ENCODE measurements at places on chromosomes 5 and 9.
A peak's percentile ranks its signal among the peaks of the same experiment; 100 is the strongest.

- no peak for DNase-seq
These were observed 684 bp upstream of the MED7 start for GRCh38 chr5:157143127-157143971.

DNA sequence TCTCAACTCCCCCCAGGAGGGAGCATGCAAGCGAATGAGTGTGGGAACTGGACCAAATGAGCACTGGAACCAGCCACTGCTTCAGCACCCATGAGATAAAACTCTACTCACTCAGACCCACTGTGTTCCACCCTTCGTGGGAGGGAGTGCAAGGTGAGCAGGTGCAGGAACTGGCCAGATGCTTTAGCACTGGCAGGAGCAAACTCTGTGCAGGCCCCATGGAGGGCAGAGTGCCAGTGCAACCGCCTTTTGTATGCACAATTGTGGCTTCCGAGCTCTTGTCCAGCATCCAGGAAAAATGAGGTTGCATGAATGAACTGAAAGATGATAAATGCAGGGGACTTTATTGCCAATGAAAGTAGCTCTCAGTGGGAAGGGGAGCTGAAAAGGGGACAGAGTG lies 67.4 kb upstream of the CCDC112 start:
- no peak for DNase-seq

DNA sequence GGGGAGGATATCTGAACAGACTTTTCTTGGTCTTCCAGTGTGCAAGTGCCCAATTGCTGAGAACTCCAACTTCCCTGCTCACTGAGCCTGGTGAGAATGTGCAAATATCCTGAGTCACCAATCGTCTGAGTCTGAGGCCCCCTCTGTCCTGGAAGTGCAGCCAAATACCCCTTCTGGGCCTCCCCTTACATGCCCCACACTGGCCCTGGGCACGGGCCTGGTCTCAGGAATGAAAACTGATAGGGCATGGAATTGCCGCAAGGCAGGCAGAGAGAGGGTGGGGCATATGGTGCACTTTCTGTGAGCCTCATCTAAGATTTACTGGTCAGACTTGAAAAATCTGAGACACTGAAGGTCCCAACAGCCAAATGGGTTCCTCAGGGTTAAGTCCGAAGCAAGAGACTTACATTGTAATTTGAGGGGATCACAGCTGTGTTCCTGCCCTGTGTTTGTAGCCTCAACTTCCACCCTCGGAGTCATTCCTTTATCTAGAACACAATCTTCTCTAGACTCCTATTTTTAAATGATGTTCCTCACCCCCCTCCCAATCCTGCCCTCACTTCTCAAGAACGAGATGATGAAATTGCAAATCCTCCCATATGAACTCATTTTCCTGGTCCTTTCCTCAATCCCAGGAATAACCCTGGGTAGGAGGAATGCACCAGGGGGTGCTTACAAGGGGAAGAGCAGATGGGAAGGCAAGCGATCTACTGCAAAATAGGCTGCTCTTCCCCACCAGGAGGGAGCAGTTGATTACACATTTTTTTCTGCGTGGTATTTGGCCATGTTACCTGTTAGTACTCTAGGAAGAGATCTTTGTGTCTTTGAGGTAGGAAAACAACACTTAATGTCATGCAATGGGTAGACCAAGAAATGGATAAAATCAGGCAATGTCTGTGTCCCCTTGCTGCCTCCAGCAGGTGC lies 34.6 kb upstream of the ARHGAP26 start:
- DNase-seq: no peak

GRCh38 chr5:113226116-113226736 lies 208.6 kb downstream of the TSSK1B start:
- DNase-seq: no peak

DNA sequence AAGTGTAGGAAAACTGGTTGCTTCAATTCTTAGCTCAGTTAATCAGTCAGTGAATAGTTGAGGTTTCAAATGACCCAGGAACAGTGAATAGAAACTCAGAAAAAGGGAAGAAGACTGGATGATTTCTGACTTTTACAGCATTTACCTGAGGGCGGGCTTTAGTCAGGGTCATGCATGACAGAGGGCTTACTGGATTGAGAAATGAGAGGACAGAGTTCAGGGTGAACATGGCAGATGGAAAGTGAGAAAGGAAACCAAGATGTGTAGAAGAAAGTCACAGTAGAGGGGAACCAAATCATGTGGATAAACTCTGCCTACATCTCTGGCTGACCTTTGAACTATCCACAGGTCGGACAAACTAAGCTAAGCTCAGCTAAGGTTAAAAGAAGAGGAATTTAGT lies 596.0 kb downstream of the SEMA5A start:
- DNase-seq: peak; percentile 82

DNA sequence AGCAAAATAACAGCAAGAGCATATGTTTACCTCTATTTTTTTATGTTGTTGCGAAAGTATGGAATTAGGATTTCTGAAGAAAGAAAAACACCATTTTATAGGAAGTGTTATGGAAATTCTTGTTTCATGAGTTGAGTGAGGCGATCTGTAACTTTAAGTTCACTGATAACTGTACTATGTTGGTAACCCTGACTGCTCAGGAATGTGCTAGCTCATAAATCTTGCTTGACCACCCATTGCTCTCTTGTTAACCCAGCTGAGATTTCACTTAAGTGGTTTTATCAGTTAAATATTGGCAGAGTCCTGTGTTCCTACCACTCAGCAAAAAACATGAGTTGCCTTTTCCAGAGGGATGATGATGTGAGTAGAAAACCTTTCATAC lies 91.1 kb upstream of the STARD4 start:
- DNase-seq: no peak

DNA sequence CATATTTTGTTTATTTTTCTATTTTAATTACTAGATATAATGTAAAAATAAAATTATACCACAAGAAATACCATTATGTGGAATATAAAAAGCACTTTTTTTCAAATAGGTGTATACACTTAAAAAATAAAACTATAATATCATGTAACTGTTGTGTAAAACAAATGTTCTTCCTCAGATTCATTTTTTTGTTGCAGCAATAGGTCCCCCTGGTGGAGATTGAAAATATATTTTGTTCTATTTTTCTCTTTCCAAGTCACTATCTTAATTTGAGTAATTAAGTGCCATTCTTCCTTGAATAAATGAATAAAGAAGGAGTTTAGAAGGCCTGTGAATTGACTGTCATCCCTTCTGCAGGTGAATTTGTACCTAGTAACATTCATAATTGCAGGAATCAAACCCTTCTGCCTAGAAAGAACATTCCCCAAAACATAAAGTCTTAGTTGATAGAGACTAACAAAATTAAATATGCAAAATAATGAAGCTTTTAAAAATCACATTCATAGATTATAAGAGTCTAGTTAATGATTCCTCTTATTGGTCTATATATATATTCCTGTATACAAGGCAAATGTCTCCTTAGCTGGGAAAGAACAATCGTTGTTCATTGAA lies 23.4 kb downstream of the CETN3 start:
- no peak for DNase-seq

DNA sequence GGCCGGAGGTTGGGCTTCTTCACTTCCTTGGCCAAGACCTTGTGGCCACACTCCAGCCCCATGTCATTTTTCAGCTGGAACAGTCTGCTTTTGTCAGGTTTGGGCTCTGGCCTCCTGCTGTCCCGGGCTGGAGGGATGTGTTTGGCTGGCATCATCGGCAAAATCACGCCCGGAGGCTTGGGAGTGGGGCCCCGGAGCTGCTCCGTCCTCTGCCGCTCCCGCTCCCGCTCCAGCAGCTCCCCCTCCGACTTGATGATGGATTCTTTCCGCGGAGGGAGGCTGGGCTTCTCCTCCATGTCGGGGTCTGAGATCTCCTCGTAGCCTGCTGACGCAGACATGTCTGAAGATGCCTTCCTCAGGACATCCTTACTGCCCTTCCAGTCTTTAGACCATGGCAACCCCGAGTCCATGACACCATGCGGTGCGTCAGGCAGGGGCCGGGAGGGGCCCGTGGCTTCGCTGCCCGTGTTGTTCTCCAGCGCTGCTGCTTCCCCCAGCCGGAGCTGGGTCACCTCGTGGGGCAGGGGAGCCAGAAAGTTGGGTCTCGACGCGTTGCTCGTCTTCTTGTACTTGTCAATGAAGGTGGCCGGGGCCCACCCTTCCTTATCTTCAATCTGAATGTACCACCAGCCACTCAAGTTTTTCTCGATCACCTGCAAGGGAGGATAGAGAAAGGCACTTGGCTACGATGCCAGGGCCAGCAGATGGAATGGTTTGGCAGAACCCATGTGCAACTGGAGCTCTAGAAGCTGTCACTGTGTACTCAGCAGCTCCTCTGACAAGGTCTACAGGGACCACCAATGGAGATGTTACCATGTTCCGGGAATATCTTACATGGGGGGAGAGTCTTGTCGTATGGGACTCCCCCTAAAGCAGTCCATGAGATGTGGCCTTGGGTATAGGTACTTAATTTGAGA lies 56.0 kb upstream of the UBTD2 start:
- no peak for DNase-seq

- DNase-seq: no peak
These were observed 35.2 kb downstream of the ANKRD33B start for GRCh38 chr5:10599113-10599512.

- no peak for DNase-seq
These were observed 524 bp downstream of the PRR7 start for GRCh38 chr5:177447066-177447610.
